Effector CD4-positive, alpha-beta T cell (primary cell): ENCODE measurements at places on chromosomes 7 and 10.

GRCh38 chr10:129029851-129030602, 437.0 kb upstream of the MGMT start:
- DNase-seq = no peak

DNA sequence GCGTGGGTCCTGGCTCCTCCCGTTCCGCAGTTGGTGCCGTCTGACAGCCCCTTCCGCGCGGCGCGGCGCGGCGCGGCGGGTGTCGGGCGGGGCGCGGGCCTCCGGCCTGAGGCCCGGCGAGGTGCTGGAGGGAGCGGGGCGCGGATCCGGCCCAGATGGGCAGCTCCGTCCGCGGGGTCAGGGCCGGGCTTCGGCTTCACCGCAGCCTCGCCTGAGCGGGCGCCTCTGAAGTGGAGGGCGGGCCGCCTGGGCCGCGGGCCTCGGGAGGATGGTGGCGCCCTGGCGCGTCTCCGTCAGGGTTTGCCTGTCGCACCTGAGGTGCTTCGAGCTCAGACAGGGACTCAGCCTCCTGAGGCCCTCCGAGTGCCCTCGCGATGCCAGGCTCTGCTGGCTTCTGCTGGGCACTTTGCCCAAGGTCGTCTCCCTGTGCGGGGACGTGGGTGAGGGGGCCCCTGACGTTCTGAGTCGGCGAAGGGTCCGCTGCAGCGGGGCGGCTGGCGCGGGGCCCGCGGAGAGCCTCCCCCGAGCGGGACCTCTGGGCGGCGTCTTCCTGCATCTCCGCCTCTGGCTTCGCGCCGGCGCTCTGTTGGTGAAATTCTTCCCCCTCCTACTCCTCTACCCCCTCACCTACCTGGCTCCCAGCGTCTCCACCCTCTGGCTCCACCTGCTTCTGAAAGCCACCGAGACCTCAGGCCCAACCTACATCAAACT, 473 bp downstream of the ADCK2 start:
- DNase-seq = peak; percentile 41

DNA sequence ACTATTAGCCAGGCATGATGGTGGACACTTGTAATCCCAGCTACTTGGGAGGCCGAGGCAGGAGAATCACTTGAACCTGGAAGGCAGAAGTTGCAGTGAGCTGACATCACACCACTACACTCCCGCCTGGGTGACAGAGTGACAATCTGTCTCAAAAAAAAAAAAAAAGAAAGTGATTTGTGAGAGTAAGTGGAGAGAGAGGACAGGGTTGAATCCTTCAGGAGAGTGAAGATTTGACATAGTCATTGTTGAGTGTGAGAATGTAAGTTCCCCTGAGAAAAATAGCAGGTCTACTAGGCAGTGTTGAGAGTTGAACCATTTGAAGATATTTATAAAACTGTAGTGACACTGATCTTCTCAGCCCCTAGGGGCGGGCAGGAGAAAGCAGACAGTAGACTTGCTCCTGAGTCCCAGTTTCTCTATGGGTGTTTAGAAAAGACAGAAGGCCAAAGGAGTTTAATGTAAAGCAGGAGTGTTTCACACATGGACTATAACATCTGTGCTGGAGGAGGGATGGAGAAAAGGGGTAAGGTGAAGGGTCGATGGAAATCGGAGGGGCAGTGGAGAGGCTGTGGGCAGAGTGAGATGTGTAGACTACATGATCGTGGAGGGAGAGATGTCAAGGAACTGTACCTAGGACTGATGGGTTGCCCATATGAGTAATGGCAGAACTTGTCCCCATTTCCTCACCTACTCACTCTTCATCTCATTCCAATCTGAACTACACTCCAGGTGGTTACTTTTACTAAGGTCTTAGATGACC, 13.7 kb upstream of the LAMB4 start:
- DNase-seq = no peak

DNA sequence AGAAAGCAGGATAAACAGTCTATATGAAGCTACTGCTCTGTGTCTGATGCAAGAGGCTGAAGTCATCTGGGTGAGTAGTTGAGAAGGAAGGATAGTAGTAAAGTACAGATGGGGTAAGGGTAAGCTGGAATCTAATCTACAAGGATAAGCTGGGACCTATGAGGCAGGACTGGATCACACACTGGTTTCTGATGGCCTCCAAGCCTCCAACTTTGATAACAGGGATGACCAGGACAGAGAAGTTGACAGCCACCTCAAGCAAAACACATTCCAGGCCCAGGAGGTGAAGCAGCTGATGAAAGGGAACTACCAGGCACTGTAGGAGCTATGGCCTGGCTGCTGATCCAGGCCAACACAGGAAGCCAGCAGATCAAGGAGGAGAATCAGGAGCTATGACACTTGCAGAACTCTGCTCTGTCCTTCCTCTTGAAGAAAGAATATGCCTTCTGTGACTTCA, 278.1 kb upstream of the TMEM229A start:
- no peak for DNase-seq

DNA sequence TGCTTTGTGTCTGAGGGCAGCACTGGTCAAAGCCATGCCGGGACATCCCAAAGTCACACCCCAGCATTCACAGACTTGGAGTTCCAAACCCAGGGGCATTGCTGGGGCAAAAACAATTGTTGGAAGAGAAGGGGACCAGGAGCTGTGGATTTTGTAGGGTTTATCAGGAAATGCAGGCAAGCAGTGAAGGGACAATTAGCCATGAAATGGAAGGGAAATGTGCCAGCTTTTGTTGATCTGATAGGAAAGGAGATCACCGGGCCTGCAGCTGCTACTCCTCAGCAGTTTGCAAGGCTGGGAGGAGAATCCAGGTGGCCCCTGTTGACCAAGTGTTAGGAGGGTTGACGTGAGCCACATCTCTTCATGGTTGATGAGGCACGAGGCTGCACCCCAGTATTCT, 2.5 kb upstream of the BRI3 start:
- DNase-seq = no peak

GRCh38 chr7:19404912-19405329, 259.7 kb upstream of the FERD3L start:
- DNase-seq = no peak

DNA sequence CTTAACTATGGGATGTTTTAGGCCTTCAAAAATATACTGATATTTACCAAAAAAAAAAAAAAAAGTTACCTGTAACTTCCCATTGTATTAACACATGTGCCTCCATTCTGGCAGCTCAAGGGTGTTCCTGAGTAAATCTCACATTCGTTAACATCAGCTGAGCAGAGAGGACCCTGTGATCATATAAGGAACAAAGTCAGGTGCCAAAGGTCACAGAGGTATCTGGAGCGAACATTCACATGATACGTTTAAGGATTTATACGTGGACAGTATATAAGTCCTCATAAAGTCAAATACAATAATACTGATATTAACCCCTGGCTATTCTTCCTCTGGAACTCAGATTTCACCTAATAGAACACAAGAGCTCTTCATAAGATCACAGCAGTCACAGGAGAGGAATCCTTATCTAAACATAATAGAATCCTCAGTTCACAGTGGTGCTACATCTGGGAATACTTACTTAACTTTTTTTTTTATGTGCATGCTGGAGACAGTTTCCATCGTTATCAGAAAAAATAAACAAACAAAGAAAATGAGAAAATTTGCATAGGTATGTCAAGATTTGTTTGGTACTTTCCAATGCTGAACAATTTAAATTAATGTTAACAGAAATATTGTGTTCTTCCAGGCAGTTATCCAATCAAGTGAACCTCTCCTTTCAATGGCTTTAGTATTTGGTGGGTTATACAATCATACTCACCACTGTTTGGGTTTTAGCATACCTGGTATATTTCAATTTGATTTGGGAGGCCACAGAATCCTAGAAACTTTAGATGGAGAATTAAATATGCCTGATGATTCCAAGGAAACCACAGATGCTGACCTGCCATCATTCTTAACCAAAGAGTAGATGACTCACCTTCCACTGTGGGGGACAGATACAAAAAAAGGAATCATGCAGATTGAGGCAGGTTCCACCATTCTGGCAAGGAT, 6.6 kb downstream of the CUBN start:
- DNase-seq = no peak

- no peak for DNase-seq
Observed at GRCh38 chr10:109732254-109732965, 190.9 kb downstream of the XPNPEP1 start.

- DNase-seq = peak; percentile 79
Observed at GRCh38 chr7:151008511-151009323, 15.6 kb downstream of the ATG9B start.

DNA sequence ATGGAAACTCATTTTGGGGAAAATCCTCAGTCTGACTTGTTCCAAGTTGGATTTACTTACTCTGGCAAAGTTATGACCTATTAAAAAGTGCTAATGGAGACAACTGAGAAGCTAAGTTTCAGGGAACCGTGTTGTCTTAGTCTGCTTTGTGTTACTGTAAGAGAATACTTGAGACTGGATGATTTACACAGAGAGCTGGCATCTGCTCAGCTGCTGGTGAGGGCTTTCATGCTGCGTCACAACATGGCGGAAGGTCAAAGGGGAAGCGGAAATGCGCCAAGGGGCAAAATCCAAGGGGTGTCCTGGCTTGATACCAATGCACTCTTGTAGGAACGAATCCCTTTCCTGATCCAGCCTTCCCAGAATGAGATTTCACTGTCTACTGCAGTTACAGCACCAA, 46.4 kb downstream of the MTURN start:
- no peak for DNase-seq

- DNase-seq = no peak
Observed at GRCh38 chr7:123075838-123076467, 80.5 kb upstream of the TAS2R16 start.

- DNase-seq = no peak
Observed at GRCh38 chr10:13053794-13054462, 46.0 kb upstream of the OPTN start.

DNA sequence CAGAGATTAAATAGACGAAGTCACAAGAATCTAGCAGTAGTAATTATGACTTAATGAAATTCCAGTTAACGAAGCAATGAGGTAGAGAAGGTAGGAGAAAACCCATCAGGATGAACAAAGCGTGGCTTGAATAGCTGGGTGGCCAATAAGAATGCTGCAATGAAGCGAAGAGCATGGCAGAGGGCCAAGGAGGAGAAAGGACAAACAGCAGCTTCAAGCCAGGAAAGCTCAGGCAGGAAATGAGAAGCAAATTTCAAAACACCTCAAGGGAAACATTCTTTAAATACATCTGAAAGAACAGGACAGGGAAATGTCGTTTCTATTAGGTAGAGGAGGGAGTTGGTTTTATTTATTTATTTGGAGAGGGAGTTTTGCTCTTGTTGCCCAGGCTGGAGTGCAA, 122.5 kb downstream of the KIAA1217 start:
- no peak for DNase-seq
